ENCODE measurements at places on chromosomes 7 and 10.

GRCh38 chr7:52723606-52724005 is 311.8 kb upstream of the POM121L12 start:
- DNase-seq = no peak

DNA sequence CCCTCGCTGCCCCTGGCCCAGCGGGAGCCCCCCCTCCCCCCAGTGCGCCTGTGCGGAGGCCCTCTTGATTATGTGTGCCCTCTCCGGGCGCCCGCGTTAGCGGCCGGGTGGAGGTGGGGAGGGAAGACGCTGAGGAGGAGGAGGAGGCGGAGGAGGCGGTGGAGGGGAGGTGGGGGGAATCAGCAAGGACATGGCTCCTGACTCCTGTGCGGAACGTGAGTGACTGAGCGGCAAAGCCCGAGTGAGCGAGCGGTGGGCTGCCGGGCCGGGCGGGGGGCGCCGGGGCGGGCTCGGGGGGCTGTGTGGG is 201 bp downstream of the MLLT10 start:
- DNase-seq = no peak

DNA sequence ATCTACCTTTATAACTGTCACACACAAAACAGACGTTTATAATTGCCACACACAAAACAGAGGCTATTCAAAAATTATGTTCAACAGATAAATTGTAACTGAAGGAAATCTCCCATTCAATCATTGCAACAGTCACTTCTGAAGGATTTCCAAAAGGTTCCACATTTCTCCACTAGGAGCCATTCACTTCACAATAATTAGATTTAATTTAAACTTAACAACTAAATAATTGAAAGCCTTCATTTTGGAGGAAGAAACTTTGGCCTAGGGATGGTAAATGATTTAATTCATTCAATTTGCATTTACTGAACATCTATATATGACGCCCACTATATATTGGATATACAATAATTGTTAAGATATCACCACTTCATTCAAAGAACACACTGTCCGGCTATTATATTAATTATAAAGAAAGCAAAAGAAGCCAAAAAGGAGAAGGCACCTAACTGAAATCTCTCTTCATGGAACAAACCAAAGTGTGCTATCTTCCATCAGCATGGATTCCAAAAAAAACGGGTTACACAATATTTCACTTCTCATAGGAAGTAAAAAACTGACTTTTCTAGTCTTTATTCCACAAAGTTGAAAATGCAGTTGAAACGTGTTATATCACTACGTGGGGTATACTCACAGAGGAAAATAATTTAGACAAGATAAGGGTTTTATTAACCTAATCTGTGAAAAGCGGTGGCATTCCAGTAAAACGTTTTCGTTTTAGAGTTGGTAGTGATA is 1.7 kb downstream of the ATAD1 start:
- no peak for DNase-seq

DNA sequence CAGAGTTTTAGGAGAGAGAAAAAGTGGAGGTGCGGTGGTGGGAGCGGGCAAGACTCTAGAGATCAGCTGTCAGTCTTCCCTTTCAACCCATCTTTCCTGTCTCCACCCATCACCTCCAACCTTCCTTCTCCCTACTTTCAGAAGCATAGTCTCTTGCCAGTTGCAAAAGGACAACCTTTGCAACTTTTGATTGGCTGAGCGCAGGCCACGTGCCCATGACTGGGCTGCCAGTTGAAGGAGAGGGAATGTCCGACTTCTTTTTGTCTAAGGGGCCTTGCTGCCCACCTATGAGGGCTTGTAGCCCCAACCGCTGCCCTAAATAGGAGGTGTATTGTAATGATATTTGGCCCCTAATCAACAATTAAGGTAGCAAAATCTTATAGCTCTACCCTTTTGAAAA is 12.6 kb downstream of the CYP26A1 start:
- no peak for DNase-seq

DNA sequence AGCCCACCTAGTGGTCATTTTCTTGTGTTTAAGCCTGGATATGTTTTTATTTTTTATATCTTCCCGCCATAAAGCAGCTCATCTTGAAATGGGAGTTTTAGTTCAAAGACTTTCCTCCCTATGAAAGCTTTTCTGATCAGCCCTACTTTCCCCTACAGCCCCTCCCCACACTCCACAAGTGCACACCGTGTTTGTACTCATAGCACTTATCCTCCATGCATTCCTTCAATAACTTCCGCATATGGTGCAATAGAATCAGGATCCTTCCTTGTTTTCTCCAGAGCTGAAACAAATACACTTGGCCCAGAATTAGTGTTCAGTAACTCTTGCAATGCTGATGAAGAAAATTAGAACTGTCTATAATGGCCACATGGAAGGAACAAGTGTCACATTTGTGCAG is 235.9 kb downstream of the KCNMA1 start:
- no peak for DNase-seq

DNA sequence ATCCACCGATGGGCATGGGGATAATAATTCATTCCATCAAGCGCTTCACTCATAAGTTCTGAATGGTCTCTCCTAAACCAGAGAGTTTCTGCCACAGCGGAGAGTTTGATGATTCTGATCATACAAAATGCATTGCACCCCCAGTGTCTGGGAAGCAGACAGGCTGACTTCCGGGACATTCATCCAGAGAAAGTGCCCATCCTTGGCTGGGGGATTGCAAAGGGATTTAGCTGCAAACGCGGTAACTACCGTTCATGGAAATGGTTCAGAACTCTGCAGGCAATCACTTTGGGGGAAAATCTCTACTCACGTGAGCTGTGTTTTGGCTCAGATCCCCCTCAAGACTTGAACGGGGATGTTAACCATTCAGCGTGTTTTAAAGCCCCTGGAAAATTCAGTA is 33.4 kb upstream of the CALN1 start:
- no peak for DNase-seq

DNA sequence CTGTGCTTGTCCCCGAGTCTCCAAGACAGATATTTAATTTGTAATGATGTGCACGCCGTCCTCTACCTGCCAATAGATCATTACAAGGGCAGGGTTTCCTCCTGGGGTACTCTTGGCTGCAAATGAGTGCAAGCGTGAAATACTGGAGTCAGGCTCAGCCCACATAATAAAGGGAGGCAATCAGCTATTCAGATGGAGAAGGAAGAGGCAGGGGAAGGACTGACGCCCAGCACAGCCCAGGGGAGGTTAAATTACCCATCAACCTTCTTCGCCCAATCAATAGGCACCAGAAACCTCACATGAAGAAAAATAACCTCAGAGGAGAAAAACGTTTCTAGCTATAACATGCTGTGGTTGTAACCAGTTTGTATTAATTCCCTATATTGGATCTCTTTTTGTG is 544.9 kb upstream of the ADARB2 start:
- DNase-seq = no peak

- DNase-seq = no peak
Observed at GRCh38 chr7:142880876-142881505, 4.6 kb downstream of the TRPV6 start.

DNA sequence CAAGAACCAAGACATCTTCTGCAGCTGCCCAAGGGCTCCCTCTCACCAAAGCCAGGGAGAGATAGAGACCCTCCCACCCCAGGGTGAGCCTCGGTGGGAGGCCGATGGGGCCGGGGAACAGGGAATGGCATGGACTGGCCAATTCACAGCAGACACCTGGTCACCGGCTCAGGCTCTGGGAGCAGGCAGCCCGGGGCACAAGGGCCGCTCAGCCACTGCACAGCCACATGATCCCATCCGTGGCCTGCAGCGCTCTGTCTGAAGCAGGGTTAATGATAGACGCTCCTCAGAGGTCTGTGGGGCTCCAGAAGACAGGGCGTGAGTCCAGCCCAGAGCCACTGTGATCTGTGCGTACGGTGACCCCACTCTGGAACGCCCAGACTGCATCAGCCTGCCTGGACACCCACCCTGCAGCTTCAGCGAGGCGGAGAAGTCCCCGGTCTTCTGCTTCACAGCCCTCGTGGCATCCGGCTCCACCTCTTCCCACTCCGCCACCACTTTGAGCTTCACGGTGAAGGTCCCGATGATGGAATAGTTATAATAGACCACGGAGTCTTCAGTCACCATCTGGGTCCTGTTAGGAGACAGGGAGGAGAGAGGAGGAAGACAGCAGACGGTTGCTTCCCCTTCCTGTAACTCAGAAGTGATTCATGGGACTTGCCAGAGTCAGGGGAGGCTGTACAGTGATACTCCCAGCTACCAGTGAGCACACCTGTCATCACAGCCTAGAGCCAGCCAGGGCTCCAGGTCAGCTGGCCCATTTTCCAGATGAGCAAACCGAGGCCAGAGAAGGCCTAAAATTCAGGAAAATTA is 14.0 kb downstream of the TMEM130 start:
- no peak for DNase-seq

DNA sequence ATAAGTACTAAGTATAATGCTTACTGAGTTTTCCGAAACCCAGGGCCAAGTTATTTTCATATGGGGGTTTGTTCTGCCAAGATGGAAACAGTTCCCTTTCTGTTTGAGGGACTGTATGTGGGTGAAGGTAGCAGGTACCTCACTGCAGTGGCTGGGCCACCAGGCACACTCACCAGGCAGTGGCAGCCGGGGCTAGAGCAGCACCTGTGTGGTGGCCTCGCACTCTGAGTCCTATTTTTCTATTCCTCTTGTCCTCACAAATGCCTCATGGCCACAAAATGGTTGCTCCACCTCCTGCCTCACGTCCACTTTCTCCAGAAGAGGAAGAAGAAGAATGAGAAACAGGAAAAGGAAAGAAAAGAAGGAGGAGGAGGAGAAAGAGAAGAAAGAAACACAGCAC is 167.3 kb upstream of the SHH start:
- DNase-seq = no peak

DNA sequence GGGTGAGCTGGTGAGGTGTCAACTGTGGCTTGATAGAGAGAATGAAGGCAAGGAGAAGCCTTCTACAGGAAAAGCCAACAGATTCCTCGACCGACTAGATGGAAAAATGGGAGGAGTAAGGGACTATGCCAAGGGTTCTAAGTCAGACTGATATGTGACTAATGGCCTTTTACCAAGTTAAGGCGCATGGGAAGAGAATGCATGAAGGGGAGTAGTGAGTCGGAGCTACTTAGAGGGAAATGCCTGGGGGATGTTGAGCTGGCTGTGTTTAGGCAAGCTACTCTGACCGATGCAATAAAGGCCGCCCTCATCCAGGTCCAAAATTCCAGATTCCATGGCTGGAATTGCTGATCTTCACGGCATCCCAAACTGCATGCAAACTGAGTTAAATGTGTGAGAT is 48.2 kb downstream of the APBB1IP start:
- no peak for DNase-seq

- no peak for DNase-seq
Observed at GRCh38 chr10:34237898-34238455, 577.1 kb downstream of the PARD3 start.

DNA sequence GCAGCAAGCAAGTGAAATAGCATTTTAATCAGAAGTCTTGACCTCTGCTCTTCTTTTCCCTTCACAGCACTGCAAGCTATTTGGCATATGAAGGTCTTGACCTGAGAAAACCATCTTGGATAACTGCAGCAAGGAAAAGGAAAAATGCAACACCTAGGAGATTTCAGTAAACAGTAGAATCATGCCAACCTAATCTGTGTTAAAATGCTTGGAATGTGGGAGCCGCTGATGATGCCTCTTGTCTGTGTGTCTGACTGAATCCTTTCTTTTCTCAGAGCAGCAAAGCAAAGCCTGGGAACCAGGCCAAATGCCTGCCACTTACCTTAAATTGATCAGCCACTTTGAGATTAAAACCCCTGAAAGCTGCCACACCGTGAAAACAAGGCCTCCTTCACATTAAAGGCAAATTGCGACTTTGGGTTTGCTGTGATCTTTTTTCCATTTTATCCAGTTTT is 80.4 kb upstream of the CDK6 start:
- DNase-seq = no peak

- DNase-seq = no peak
Observed at GRCh38 chr10:106216085-106216484, 948.4 kb downstream of the SORCS1 start.

DNA sequence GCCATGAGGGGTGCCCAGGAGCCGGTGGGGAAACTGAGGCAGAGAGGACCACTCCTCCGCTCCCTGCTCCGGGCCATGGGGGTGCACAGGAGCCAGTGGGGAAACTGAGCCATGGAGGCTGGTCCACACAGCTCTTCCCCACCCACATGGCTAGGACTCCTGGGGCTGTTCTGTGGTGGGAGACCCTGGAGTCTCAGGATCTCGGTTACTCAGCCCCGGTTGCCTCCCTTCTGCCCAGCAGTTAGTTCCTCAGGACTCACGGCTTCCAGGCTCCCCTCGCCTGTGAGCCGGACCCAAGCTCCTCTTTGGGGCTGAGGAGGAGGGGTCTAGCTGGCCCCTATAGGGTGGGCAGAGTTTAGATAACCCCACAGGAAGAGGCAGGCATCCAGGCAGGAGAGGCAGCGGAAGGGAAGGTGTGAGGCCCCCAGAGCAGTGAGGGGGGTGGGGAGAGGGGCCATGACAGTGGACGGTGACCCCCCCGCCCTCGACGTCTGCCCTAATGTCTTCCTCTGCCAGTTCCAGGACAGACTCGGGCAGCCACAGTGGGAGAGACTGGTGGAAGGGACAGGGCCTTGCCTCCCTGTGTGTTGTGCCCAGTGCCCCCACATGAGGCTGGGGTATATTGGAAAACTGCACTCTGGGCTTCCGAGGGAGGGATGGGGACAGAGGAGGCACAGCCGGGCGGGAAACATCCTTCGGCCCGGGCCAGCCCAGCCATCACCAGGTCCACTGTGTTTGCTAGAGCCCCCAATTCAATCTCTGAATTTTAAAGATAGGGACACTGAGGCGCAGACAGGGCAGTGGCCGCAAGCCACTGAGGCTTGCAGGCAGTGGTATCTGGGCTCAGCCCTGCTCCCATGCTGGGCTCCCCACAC is 4.3 kb downstream of the ELFN1 start:
- no peak for DNase-seq

- no peak for DNase-seq
Observed at GRCh38 chr7:22582863-22583622, 83.1 kb upstream of the STEAP1B start.

DNA sequence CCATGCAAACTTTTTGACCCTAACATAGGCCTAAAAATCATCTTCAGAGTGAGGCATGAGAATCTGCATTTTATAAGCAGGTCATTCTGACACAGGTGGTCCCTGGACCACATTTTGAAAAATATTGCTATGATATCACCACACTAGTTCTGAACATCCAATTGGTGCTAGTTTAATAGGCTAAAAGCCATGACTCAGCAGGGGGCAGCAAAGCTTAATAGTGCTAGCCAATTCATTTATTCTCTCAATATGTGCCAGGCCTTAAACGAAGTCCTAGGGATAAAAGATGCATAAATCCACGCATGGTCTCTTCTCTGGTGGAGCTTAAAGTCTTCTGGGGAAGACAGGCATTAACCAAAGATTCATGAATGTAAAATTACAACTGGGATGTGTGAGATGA is 10.2 kb upstream of the SLC25A28 start:
- DNase-seq = no peak

DNA sequence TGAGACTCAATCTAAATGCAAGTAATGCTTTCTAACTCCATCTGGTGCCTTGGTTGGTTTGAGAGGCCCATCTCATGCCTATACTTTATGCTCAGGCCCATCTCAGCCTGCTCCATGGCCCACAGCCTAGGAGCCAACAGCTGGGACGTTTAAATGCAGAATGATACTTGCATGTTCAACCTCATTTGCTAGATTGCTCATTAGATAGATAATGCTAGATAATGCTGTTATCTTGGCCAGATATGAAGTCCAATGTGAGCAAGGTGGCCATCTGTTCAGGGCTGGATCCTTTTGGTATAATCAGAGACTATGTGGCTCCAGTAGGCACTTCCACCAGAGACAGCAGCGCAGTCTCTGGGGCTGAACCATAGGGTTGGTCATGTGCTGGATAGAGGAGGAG is 321.6 kb upstream of the PHYHIPL start:
- no peak for DNase-seq

GRCh38 chr7:121167971-121168370 is 160.8 kb upstream of the WNT16 start:
- DNase-seq = no peak

GRCh38 chr10:80172896-80173295 is 32.4 kb downstream of the ANXA11 start:
- no peak for DNase-seq
